Iris pigment epithelial cell (primary cell): ENCODE measurements at places on chromosomes 6 and 20.

DNA sequence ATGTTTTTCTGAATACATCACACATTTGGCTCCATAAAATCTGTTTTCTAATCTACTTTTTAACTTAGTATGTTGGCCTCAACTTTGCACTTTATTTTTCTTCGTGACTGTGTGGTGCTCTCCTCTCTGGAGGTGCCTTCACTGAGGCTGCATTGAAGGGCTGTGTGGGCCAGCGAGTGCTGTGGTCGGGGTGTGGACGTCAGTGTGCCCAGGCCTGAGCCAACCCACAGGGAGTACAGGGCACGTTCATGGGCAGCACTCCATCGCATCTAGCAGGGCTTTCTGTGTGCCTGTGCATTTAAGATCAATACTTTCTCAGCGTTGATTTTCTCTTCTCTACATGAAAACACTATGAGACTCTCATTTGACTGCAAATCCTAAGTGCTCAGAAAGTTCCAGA, 37.8 kb downstream of the DACT2 start:
- DNase-seq = no peak

GRCh38 chr20:1696521-1697209, 39.1 kb upstream of the SIRPG start:
- DNase-seq = no peak

GRCh38 chr6:110095101-110095500, 84.4 kb downstream of the WASF1 start:
- peak; percentile 9 for DNase-seq

DNA sequence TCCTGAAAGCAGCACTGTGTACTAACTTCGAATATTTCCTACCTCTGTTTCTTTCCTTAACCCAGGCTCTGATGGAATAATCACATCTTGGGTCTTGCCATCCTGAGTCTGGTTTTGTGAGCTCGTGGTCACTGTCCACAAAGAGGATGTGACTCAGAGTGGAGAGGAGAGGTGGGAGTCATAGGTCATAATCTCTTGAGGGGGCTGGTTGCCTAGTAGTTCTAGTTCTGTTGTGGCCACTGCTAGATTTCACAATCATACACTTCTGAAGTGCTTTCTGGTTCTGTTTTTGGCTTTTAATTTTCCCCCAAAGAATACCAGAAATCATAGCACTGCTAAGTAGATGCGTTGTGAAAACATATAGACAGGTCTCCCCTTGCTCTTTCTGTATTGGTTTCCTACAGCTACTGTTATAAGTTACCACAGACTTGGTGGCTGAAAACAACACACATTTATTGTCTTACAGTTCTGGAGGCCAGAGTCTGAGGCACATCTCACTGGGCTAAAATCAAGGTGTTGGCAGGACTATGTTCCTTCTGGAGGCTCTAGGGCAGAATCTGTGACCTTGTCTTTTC, 102.8 kb downstream of the NRSN1 start:
- DNase-seq = peak; percentile 80

DNA sequence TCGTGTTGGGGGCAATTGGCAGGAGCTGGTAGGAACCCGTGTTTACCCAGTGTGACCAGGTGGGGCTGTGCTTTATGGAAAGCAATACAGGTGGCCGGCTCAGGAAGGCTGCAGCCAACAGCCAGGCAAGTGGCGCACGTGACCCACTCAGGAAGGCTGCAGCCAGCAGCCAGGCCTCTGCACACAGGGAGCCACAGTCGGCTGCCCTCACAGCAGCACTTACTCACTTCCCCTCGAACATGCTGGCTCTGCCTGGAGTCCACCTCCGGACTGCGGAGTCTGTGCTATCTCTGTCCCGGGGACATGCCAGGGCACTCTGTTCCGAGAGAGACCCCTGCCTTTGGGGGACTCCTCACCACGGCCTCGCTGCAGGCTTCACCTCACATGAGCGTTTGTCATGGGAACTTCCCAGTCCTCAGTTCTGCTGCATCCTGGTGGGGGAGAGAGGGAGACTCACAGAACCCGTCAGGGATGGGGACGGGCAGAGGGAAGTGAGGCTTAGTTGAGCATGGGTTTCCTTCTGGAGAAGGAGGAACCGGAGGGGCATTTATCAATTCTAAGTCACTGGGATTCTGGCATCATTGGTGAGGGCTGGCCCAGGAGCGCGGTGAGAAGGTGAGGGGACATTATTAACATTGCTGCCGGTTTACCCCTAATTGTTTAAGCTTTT, 76.8 kb downstream of the TTLL2 start:
- DNase-seq = no peak

DNA sequence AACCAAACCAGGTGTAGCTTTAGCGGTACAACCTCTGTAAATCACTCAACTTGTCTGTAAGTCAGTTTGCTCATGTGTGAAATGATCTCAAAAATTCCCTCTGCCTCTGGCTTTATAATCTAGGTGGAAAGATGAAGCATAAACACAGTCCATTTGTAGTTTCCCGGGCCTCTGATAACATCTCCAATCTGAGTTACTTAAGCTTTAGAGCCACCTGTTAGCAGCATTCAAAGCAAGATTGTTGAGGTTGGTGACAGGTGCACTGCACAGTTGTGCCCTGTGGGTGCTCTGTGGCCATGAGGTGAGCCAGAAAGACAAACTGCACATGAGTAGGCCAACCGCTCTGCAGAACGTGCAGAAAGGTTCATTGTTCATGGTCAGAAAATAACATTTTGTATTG, 53.7 kb downstream of the MOCS1 start:
- no peak for DNase-seq

DNA sequence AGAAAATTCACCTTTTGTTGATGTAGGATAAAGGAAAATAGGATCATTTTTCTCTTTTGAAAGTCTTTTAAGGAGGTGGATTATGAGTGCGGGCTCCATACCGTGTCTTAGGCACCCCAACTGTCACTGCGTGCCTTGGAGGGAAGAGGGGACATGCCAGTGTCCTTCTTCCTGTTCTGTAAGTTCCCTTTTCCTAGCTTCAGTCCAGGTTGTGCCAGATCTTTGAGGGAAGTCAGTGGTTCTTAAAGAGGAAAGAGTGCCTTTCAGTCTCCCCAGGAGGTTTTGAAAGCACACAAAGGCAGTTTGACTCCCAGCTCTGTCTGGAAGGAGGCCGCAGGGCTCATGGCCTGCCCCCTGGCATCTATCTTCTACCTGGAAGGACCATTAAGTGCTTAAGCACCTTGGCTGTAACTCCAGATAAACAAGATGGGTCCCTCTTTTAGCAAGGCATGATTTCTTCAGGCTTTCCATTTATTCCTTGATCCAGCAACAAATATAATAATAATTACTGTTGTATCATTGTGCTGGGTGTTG, 13.0 kb downstream of the EFCAB8 start:
- DNase-seq = no peak

DNA sequence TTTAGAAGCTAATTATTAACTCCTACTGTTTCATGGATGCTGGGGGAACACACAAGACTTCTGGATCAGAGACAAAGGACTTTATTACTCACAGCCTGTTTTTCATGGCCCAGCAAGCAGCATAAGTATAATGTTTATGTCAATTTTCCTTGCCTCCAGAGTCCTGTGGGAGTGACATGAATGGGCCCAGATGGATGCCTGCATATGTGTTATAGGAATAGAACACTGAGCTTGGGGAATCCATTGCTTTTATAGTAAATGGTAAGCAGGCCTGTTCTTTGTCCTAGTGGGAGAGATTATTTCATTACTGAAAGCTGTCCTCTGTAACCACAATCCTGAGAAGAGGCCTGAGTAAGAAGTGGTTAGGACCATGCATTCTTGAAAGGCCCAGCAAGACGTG, 25.6 kb downstream of the BLTP3A start:
- peak; percentile 22 for DNase-seq

DNA sequence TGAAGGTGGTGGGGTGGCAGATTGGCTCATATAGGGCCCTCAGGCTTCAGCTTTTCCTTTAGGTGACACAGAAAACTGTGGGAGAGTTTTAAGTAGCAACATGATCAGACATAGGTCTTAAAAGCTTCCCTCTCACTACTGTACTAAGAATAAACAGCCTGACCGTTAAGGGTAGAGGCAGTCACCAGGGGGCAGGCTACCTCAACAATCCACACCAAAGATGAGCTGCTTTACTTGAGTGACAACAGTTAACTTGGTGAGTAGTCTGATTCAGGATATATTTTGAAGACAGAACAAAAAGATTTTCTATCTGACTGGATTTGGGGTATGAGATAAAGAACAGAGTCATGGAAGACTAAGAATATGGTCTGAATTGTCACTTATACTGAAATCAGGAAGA, 193.1 kb upstream of the SHLD1 start:
- DNase-seq = peak; percentile 72

- no peak for DNase-seq
These were observed 8.5 kb downstream of the PYGB start for GRCh38 chr20:25256226-25256859.

DNA sequence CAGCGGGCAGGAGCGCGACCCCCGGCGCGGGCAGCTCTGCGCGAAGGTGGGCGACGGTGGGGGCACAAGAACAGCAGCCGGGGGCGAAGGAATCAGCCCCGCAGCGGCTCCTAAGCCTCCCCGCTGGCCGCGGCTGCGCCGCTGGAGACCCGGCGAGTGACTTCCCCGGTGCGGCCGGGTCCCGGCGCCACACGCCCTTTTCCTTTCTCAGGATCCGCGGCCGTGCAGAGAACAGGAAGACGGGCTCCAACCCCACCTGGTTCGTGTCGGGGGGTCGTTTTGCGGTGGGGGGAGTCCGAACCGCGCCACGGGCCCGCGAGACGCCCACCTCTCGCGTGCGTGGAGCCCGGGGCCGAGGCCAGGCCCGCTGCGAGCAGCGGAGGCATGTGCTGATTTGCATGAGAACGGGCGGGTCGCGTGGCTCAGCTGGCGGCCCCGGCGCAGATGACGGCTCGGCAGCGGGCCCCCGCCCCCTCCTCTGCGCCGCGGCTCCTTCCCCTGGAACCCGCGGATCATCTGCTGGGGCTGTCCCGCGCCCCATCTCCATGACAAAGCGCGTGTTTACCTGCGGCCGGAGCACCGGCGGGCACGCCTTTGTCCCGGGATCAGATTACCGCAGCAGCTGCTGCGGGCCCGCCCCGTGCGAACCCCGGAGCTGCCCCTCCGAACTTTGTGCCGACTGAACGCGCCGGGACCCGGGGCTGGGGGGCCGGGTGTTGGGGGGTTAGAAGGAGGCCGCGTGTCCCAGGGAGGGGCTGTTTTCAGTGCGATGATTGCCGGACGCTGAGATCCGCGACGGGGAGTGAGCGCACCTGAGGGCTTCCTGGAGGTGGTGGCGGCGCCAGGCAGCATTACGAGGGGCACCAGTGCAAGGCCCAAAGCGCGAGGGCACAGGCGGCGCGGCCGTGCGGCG, 4.9 kb upstream of the DLL1 start:
- DNase-seq = no peak

GRCh38 chr6:63492476-63492875, 79.8 kb upstream of the LOC128125822 start:
- no peak for DNase-seq

- peak; percentile 64 for DNase-seq
These were observed 33.3 kb downstream of the EPB41L2 start for GRCh38 chr6:131029626-131030297.

- DNase-seq = no peak
These were observed 52.0 kb downstream of the HIVEP1 start for GRCh38 chr6:12064131-12064530.

DNA sequence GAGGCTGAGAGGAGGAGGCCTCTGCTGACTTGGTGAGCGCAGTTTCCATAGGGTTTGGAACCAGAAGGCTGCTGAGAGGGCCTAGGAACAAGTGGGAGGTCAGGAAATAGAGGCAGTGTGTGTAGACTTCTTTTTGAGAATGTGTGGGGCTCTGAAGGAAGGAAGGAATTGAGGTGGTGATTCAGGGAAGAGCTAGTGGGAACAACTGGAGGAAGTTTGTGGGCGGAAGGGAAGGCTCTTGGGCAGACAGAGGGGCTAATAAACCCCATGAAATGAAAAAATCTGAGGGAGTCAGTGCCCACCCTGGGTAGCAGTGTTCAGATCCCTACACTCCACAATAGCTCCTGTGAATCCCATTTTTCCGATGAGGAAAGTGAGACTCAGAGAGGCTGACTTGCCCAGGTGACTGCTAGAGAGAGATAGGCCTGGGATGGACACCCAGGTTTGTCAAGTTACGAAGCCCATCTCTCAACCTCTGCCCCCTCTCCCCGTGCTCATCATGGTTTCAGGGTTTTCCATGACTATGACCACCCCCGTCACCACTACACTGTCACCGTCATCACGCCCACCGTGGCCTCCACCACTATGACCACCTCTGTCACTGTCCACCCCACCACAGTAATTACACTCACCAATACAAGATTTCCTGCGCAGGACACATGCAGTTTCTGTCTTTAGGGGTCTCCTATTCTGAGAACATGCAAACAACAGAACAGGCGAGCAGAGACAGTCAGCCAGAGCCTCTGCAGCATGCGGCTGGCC, 106.4 kb downstream of the MRPL14 start:
- DNase-seq = no peak

DNA sequence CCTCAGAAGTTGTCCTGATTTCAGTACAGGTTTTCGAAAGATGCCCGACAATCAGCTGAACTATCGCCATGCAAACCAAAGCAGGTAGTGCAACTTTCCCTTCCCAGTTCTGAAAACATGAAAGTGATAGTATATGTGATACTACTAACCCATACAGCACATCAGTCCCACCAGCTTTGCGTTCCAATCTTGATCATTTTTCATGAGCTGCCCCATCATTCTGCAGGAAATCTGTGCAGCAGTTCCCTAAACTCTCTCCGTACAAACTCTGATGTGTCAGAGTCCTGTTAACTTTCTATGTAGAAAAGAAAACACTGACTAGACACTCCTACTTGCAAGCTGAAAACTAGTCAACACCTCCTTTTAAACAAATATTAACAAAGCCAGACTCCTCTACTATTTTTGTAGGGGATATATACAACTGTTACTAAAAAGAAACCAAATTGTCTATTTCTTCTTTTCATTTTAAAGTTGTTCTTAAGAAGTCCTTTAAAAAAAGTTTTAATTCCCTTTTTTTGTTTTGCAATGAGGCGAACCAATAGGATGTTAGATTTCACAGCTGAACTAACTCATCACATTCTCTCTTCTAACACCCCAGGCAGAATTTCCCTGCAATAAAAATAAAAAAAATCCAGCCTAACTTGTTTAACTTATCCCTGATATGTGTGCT, 99.6 kb upstream of the DST start:
- DNase-seq = no peak

DNA sequence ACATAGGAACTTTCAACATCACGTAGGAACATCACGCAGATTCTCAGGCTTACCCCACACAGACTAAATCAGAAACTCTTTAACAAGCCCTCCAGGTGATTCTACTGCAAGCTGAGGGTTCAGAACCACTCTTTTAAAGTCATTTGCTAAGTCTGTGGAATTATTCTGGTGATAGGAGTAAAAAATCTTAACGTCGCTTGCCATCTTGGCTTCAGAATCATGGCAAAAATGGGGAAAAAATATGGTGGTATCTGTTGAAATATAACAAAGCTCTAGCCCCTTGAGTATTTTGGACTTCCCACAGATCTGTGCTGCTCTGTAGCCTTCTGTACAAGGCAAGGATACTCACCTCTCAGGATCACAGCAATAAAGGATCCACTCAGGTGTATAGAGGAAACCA, 17.4 kb downstream of the FOXO3 start:
- no peak for DNase-seq

- peak; percentile 63 for DNase-seq
These were observed 135.3 kb upstream of the RREB1 start for GRCh38 chr6:6972456-6972855.
